Hepatic stellate cell (primary cell): ENCODE measurements at places on chromosomes 1 and 21.

DNA sequence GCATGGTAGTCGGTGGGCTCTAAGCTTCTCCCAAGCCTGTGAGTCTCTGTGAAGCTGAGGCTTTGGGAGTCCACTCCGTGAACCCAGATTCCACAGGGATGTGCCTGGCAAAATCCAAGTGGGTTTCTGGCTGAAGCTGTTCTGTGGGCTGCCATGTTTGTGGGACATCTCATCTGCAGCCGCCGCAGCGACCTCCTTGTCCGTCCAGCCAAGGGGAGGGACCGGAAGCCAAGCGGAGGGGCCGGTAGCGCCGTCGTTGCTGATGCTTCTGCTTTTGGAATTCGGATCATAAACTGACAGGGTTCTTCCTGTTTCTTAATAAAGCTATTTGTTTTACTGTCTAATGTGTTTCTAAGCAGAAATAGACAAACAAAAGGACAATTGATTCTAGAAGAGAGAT, 13.3 kb downstream of the KIF26B start:
- DNase-seq = no peak

- DNase-seq = no peak
These were observed 208.1 kb downstream of the PATJ start for GRCh38 chr1:61950418-61950817.

DNA sequence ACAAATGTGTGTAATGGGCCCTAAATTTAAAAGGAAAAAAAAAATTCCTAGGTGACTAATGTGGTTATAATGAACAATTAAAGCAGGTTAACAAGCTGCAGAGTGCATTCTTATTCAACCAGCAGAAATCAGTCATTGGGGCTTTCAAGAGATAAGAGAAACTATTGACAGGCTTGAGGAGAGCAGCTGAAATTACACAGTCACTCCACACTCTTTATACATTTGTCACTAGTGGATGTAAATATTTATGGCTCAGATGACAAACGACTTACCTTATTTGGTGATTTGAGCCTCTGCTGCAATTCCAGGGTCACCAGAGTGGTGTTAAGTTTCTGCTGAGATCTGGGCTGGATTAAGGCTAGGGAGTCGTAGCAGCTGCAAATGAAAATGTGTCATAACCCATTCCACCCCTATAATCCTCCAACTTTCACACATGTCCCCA, 896.3 kb downstream of the TTLL7 start:
- DNase-seq = peak; percentile 7

GRCh38 chr1:30988045-30988444, 77.5 kb downstream of the PUM1 start:
- no peak for DNase-seq

- no peak for DNase-seq
These were observed 29.7 kb downstream of the PSMB2 start for GRCh38 chr1:35611655-35612054.

- peak; percentile 95 for DNase-seq
These were observed 18.8 kb downstream of the SLX9 start for GRCh38 chr21:44958471-44959191.

DNA sequence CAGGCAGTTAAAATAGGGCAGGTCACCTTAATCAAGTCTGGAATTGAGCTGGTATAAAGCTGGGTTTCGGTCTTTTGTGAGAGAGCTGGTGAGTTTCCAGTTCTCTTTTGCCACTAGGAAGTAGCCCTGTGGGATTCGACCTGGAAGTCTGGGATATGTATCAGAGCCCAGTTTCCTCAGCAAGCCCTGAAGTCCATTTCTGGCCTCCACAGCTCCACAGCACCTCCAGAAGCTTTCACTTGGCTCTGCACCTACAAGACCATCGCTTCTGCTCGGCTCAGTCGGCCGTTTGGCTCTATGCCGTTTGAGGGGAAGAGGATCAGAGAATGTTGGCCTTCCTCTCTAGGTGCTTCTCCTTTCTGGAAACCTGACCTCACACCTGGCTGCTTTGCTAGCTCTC, 148.0 kb downstream of the GALNT2 start:
- DNase-seq = peak; percentile 69

DNA sequence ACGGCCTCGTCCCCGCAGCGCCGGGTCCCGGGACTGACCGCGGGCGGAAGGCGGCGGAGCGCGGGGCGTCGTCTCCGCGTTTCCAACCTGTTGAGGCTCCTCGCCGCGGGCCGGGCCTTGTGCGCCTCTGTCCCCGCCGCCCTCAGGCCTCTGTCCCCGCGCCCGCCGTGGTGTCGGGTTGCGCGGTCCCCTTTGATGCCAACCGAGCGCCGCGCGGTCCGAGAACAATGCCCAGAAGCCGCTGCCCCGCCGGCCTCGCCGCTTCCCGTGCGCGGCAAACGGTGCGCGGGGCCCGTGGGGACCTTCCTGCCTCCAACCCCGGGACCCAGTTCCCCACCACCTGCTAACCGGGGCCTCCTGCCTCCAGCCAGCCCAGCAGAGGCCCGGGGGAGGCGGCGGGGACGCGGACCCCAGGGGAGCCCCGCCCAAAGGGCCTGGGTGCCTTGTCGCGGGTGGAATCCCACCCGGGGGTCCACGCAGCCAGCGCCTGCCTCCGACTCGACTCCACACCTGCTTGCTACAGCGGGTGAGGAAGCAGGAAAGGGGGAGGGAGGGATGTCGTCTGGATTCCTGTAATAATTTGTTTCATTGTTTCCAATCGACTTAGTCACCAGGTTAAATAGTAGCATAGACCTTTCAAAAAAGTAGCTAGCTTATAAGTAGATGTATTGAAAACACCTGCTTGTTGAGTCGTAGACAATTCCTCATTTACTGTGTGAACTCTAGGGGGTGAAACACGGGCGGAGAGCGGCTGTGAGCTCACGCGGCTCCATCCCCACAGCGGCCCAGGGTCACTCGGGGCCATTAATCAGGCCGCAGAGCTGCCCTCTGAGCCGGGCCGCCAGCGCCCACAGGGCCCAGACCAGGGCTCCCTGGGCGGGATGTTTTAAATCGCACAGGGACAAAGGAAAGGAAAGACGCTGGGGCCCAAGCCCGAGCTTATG, 1.1 kb downstream of the COL18A1 start:
- DNase-seq = no peak

DNA sequence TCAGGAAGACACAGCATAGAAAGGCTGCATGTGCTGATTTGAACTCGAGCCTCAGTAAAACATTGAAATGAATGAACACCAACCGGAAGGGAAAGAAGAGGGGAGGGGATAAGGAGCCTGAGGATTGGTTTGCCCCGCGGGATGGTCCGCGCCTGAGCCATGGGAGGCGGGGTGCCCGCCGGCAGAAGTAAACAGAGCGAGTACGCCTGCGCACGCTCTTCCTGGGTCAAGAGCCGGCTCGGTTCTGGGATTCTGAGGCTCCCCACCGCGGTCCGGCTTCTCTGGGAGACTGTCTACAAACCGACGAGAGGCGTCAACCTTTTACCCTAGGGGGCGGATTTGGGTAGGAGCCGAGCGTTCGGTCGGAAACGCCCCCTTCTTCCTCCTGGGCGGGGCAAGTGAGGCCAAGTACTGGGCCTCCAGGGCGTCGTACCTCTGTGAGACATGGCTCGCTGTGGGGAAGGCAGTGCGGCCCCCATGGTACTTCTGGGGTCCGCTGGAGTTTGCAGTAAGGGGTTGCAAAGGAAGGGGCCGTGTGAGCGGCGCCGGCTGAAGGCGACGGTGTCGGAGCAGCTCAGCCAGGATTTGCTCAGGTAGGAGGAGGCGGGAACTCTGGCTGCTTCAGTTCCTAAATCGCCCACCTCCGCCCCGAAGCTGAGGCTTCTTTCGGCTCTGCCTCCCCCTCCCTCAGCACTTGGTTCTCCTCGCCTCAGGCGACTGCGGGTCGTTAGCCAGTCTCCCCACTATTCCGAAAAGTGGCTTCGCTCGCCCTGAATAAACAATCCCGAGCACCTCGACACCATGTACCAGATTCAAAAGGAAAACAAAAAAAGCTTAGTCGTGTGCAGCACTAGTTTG, at the start of gene BTBD8:
Gene BTBD8 (plus strand): TSS at position 218 of the 858 bp plus-strand sequence. CDS start 227 bp downstream, at position 445.
- peak; percentile 83 for DNase-seq

GRCh38 chr1:58903514-58904298, 119.9 kb upstream of the JUN start:
- peak; percentile 91 for DNase-seq

GRCh38 chr1:154808909-154809262, 61.2 kb downstream of the KCNN3 start:
- no peak for DNase-seq

- no peak for DNase-seq
These were observed 79.8 kb downstream of the WDR4 start for GRCh38 chr21:42799516-42799915.

DNA sequence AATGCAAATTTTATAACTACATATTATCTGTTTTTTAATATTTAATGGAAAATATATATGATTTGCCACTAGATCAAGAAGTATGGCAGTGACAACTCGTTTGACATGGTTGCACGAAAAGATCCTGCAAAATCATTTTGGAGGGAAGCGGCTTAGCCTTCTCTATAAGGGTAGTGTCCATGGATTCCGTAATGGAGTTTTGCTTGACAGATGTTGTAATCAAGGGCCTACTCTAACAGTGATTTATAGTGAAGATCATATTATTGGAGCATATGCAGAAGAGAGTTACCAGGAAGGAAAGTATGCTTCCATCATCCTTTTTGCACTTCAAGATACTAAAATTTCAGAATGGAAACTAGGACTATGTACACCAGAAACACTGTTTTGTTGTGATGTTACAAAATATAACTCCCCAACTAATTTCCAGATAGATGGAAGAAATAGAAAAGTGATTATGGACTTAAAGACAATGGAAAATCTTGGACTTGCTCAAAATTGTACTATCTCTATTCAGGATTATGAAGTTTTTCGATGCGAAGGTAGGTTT, 556 bp downstream of the IFI44 start:
- DNase-seq = peak; percentile 2

DNA sequence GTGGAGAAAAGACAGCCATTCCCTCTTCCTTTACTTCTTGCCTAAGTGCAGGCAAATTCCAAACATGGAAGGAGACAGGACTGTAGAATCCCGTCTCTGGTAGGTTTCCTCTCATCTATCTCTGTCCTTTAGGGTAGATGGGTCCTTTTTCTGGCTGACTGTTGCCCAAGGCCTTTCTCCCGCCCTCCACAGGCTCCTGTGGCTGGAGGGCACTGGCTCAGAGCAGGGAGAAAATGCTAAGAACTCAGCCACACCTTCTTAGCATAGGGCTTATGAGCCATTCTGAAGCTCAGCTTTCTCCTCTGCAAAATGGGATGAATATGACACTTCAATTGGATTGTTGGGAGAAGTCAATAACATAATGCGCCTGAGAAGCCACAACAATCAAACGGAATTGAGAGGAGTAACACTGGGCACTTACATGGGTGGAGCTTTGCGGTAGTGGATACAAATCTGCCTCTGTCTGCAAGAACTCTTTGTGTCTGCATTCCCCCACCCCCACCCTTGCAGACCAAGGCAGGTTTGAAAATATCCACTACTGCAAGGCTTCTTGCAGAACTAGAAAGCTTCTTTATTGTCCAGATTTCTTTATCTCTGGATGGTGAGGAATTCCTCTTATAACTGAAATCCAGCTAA, 94.7 kb downstream of the CSMD2 start:
- DNase-seq = no peak

- DNase-seq = no peak
These were observed 58.3 kb upstream of the HAO2 start for GRCh38 chr1:119310301-119310700.

DNA sequence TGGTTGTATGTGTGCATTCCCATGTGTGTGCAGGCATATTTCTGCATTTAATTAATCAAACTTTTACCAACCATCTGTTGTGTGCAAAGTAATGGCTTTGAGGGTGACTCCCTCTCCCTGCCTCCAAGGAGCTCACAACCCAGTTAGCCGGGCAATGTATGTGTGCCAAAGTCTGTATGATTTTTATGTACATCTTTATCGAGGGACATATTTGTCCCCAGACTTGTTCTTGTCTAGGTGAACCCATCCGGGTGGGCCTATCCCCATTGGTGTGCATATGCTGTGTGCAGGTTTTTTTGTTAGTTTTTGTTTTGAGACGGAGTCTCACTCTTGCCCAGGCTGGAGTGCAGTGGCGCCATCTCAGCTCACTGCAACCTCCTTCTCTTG, 1.8 kb downstream of the SYTL1 start:
- no peak for DNase-seq

DNA sequence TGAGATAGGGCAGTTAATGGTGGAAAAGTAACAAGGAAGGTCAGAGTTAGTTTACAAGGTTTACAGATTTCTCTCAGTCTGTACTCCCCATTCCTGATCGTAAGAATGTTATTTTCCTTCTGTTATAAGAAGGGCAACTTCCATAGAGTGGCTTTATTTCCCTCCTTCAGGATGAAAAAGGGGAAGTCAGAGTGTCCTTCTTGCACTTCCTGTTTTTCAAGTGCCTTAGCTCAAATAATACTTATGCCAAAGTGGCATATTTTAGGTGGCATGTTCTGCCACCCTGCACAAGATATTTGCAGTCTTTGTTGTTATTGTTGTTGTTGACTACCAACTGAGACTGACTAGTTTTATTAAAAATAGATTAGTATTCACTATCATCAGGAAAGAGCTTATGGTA, 730.7 kb upstream of the ADGRL4 start:
- no peak for DNase-seq

- DNase-seq = no peak
These were observed at the start of gene MMEL1 for GRCh38 chr1:2632561-2633361. TSS of gene MMEL1 (minus strand) at chr1:2633016. CDS start at chr1:2629484, 3,532 bp downstream.

- peak; percentile 2 for DNase-seq
These were observed 9.1 kb downstream of the PPFIA4 start for GRCh38 chr1:203035111-203036000.

GRCh38 chr1:54407154-54407403, 885 bp upstream of the SSBP3 start:
- no peak for DNase-seq

GRCh38 chr1:34178072-34178471, 1.4 kb downstream of the C1orf94 start:
- no peak for DNase-seq

DNA sequence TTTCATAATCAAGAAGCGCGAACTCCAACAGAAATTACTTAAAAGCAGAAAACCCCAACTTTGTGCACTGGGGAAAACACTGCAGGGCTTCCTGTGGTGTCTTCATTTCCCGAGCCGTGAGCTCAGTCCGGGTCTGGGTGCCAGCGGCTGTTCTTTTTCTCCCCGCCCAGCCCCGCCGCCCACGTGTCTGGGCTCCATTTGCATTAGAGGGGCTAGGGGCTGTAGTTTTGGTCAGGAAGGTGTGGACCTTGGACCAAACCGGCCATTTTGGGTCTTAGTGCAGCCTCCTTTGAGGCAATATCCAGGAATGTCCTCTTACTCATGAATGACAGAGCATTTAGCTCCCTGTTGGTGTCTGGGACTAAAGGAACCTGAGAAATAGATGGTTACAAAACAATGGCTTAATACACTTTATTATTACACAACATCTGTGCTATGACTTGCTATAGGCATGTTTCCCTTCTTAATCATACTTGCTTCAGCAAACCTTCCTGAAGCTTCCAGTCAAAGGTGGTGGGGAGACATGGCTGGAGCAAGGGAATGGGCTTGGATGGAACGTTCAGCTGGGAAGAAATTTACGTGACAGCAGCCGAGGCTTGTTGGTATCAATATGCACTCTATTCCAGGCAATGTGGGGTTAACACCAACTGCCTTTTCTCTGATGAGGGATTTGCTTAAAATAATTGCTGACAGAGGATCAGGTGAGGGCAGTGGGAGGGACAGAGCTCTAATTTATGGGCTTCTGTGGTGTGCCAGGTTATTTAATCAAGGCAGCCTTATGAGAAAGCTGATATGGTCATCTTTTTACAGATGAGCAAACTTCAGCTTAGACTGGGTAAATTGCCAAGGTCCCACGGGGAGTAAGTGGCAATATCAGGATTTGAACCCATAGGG, 1.1 kb downstream of the AGTRAP start:
- peak; percentile 62 for DNase-seq
